Aortic smooth muscle cell (primary cell): ENCODE measurements at places on chromosomes 7 and 10. TPM values are rescaled to one million over a fixed set of nuclear protein-coding genes. Genes with fewer than 3 reads are reported as not detected.

The ADAM22 gene
- total RNA-seq = 0.40 and 0.50 TPM in 2 replicates

The UNCX gene
- not detected in 2 replicates for total RNA-seq

The C10orf62 gene
- total RNA-seq = 0.12 and 0.13 TPM in 2 replicates

The FAM25C gene
- not detected in 2 replicates for total RNA-seq

The SVOPL gene
- not detected in 2 replicates for total RNA-seq

The SLC13A1 gene
- total RNA-seq = not detected in 2 replicates

The AGR2 gene
- not detected in 2 replicates for total RNA-seq

The AZGP1 gene
- 0.13 TPM in 1 of 2 replicates, not detected in the other for total RNA-seq

The ARMC10 gene
- 36.7 and 41.0 TPM in 2 replicates for total RNA-seq
